Activated T-cell treated with anti-CD3 and anti-CD28 coated beads for 48 hours (primary cell): ENCODE measurements at places on chromosomes 2 and 18.

DNA sequence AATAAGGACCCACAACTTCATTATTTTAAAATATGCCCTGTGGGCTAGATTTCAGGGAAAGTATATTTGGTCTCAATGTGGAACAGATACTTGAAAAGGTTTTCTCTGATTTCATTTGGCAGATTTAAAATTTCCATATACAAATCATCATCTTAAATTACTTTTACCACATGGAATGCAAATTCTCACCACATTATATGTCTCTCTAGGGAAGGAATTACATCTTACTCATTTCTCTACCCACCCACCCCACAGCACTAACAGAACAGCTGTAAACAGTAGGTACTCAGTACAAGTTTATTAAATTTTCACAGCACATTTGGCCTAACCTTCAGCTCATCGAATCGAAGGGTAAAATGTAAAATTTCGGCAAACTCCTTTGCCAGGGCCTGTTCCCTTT, 104.0 kb downstream of the CYRIA start:
- no peak for DNase-seq

- DNase-seq = no peak
Measured at GRCh38 chr2:150346806-150347205, 140.7 kb downstream of the RND3 start.

GRCh38 chr2:16320716-16321115, 344.9 kb downstream of the CYRIA start:
- DNase-seq = no peak

DNA sequence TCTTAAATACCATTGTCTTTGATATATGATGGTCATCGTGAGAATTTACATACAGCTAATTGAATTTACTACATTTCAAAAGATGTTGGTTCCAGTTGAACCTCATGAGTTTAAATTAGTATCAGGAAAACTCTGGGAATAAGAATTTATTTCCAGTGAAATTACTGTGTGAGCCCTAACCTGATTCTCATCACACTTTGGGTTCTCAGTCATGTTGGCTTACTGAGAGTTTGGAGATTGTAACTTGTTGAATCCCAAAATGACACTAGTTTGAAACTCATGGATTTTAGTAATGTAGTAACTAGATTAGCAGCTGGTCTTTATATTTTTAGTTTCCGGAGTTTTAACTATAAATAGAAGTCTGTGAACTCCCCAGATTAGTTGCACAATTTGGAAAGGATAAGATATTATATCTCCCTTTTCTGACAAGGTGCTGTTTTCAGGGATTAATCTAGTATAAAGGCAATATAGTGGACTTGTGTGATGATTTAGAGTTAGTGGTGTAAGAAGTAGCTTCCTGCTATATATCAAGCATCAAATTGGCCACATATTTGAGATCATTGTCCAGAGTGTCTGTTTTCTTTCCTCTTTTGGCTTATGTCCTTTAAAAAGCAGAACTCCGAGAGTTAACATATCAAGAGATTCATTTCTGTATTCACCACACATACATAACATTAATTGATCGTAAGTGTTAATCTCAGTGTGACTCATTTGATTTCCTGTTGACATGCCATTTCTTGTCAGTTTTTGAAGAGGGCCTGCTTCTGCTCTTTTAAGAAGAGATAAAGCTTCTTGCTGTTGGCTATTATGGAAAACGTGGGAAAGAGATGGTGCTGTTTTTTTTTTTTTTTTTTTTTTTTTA, 15.7 kb downstream of the NDUFV2 start:
- DNase-seq = no peak

- DNase-seq = peak; percentile 43
Measured at GRCh38 chr2:216694082-216694825, 1.1 kb downstream of the IGFBP5 start.

DNA sequence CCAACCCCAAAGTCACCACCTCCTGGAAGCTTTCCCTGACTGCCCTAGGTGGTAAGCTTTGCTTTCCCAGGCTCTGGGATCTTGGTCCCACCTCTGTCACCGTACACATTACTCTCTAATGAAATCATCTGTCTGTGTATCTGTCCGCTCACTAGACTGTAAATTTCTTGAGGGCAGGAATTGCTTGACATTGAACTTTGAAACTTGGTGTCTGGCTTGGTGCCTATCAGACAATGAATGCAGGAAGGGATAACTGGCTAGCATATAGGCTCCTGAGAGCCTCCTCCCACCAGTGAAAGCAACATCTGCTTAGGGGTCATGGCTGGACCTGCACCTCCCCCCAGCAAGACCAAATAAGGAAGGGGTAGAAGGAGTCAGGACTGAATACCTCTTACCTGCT, 155.7 kb downstream of the TNS1 start:
- no peak for DNase-seq

DNA sequence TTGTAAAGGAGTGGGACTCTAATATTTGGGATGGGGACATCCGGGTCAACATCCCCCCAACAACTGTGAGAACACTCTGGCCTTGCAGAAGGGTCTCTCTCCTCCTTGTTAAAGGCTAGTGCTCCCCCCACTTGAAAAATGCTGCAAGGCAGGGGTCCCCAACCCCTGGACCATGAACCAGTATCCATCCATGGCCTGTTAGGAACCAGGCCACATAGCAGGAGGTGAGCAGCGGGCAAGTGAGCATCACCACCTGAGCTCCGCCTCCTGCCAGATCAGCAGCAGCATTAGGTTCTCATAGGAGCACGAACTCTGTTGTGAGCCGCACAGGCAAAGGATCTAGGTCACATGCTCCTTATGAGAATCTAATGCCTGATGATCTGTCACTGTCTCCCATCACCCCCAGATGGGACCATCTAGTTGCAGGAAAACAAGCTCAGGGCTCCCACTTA, 243.9 kb upstream of the ID2 start:
- no peak for DNase-seq

DNA sequence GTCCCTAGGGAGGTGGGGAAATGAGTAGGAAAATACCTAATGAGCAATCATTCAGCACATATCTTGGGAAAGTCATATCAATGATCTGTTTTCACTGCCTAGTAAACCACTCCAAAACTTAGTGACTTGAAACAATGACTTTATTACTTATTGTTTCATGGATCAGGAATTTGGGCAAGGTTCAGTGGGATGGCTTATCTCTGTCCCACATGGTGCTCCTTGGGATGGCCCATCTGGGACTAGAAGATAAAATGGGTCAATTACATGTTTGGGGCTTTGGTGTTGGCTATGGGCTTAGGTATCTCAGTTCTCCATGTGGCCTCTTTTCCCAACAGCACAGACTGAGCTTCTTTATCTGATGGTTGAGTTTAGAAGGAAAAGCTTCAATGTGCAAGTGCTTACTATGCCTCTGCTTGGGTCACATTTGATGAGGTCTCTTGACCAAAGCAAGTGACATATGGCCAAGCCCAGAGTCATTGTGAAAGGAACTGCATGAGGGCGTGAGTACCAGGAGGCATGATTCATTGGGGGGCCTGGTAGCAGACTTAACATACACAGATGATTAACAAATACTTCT, 218.1 kb upstream of the TNP1 start:
- no peak for DNase-seq

GRCh38 chr2:125364192-125364983, 1291.6 kb upstream of the GYPC start:
- DNase-seq = no peak

- no peak for DNase-seq
Measured at GRCh38 chr2:85589982-85590791, 5.4 kb upstream of the RNF181 start.

DNA sequence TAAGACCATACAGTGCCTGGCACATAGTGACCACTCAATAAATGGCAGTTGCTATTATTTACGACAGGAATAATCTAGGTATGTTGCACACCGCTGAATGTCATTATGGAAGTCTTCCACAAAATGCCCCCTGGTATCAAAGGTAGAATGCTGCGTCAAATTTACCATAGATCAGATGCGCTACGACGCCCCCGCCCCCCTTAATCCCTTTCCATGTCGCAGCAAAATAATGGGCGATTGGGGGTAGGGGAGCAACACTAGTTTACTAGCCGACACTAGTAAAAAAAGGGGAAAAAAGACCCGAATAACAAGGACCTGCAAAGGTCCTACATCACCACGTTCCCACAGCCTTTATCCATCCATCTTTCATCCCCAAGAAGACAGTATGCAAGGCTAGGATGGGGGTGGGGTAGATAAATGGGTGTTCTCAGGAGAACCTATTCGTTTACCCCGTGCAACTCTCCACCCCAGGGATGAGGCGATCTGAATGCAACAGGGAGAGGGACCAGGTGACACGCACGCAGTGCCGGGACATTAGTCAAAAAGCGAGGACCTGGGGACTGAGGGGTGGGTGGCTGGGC, 455 bp downstream of the PREPL start:
- DNase-seq = peak; percentile 7

GRCh38 chr2:85263591-85263990, 64.2 kb downstream of the TGOLN2 start:
- DNase-seq = no peak

DNA sequence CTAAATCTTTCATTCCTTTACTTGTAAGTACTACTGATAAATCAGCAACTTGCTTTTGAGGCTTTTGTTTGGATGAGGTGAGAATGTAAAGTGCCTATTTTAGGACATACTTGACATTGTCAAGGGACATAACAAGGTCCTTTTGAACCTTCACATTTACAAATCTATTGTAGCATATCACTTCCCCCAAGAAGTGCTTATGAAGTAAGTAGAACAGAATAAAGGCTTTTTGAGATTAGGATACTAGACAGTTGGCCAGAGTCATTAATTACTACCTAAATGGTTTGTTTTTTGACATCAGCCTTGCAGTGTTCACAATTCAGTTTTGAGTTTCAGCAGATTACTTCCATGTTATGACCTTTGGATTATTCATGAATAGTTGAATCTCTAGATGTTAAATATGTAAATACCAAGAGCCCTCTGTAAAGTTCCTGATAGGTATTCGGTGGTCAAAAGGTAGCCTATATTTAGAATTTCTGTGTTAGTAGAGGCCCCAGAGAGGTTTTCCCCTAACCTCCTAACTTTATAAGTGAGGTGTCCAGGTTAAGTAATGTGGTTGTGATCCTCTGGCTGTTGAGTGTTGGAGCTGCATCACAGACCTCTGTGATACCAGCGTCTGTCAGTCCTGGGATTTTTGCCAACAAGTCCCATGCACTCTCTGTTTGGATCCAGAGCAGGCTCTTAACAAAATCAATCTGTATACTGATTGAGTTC, 67.2 kb downstream of the LCLAT1 start:
- DNase-seq = no peak

GRCh38 chr2:148674063-148675020, 29.8 kb downstream of the EPC2 start:
- peak; percentile 10 for DNase-seq

DNA sequence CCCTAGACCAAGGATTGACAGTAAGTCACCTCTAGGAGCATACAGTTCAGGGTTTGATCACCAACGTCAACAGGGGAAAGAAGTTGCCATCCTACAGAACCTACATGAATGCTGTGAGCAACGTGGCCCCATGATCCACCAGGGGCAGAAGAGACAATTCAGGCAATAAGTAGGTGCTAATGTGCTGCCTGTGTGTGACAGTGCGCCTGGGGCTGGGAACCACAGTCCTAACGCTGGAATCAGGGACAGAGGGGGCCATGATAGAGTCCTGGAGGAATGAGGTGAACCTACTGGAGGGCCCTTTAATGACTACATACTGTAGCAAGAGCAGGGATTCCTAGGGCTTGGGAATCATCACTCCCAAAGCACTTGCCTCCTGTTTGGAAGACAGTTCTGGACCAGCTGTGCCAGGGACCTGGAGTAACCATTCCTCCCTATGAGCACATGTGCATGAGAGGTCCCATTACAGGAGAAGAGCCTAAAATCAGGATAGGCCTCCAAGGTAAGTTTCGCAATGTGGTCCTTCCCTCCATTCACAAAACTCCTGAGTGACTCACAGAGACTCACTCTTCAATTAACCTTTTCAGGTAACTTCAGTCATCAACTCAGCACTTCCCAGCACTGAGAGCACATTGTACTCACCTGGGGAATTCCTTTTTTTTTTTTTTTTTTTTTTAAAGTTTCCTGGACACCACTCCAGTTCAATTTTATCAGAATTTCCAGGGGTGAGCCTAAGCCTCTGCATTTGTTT, 214.0 kb downstream of the TMEM163 start:
- DNase-seq = no peak

DNA sequence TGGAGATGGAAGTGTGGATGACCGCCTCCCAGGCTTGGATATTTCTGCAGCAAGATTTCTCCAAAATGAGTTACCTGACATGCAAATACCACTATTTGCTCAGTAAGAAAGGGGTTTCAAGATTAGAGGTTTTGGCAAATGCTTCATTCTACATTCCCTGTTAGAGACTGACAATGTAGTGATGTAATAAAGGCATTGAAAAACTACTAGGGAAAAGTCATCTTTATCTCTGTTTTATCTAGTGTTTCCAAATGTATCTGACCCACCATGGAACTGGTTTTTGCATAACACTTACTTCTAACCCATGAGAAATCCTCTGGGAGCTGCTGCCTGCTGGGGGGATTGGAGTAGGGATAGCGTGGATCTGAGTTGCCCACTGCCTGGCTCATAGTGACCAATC, 33.0 kb upstream of the NTSR2 start:
- DNase-seq = no peak

DNA sequence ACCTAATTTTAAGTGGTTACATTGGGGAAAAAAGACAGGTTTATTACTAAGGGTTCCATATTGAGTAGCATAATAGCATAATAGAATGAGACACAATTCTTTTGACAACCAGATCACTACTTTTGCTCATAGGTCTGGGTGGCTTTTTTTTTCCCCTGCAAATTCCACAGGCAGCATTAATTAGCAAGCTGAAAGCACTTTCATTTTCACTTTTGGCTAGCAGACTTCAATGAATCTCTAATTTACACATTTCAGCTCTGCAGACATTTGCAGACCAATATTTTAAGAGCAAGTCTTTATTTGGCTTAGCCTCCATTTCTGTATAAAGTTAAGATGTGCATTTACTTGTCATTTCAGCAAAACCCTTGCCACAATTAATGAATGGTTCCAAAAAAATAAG, 185.5 kb downstream of the NOL4 start:
- no peak for DNase-seq

- no peak for DNase-seq
Measured at GRCh38 chr2:234091883-234092282, 41.4 kb downstream of the SPP2 start.

DNA sequence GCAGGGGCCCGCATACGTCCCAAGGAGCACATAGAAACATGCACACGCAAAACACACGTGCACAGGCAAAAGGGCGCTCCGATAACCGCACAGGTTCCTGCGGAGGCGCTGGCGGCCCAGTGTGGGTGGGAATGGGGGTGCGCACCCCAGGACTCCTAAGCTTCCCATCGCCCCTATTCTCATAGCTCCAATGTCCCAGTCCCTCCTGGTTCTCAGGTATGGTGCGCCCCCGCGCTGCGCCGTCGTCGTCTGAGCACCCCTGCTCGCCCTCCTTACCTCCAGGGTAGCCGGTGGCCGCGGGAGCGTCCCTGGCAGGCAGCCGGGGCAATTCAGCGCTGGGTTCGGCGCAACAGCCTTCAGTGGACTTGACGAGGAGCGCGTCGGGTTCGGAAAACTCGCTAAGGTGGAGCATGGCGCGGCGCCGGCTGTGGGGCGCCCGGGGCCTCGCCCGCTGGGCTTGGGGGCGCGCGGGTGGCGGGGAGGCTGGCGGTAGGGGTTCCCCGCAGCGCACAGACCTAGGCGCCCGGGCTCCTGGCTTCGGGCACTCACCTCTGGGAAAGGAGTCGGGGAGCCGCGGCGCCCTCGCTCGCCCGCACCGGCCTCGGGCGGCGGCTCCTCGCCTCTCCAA, 328 bp downstream of the EGR4 start:
- no peak for DNase-seq
